Breast epithelium (tissue), 4 donors: ENCODE measurements at places on chromosomes 6 and 20.

DNA sequence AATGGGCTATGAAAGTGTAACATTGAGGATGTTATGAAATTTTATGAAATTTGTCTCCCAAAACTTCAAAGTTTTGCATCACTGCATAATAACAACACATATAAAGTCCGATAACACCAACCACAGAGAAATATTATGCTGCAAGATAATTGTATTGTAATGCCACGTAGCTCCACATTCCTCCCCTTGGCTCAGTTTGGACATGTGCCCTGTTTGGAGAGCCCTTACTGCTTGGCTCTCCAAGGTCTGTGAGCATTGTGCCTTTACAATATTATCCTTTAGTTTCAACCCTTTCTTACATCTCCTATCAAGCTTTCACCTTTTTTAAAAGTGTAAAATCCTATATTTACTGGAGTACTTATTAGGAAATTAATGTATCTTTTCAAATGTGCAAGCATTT lies 10.8 kb downstream of the HBS1L start:
- DNase-seq = no peak
- H3K27ac ChIP-seq = no peak overlapping the region
- no peaks in the 10 kb centered on the region for H3K27me3 ChIP-seq
- H3K36me3 ChIP-seq = no peaks in the 10 kb centered on the region

- no peaks in the 10 kb centered on the region for H3K36me3 ChIP-seq
- H3K4me3 ChIP-seq = no peak overlapping the region
- no peaks in the 10 kb centered on the region for H3K27me3 ChIP-seq
These were observed 106.8 kb downstream of the RNF144B start for GRCh38 chr6:18493925-18494324.

- no peaks in the 10 kb centered on the region for H3K27me3 ChIP-seq
- DNase-seq = no peak
- H3K36me3 ChIP-seq = no peaks in the 10 kb centered on the region
- no peak overlapping the region for H3K27ac ChIP-seq
- no peak overlapping the region for H3K4me3 ChIP-seq
- no peaks in the 10 kb centered on the region for H3K4me1 ChIP-seq
These were observed 52.8 kb downstream of the TOMM6 start for GRCh38 chr6:41840326-41840725.

DNA sequence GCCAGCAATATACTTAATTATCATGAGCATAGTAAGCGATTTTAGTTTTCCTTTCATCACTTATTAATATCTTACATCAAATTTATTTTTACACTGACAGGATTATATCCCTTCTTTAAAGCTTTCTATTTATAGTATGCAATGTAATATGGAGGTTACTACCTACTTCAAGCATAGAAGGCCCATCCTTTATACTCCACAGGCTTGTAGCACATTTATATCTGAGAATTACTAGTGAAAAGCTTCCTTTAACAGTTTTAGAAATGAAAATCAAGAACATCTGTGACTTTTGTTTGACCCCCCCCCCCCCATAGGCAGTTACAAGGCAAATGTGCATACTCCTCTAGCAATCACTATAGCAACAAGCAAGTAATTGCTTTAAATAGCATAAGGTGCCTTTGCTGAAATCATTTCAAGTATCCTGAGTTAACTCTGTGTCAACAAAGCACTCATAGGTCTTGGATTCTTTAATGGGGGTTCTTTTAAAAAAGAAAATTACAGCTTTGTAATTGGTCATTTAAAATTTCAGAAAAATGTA lies 917.7 kb downstream of the PHF3 start:
- no peaks in the 10 kb centered on the region for H3K4me1 ChIP-seq
- H3K36me3 ChIP-seq = peaks cover 4% of the 10 kb centered on the region
- DNase-seq = no peak
- H3K27ac ChIP-seq = no peak overlapping the region
- no peaks in the 10 kb centered on the region for H3K27me3 ChIP-seq
- no peak overlapping the region for H3K4me3 ChIP-seq

DNA sequence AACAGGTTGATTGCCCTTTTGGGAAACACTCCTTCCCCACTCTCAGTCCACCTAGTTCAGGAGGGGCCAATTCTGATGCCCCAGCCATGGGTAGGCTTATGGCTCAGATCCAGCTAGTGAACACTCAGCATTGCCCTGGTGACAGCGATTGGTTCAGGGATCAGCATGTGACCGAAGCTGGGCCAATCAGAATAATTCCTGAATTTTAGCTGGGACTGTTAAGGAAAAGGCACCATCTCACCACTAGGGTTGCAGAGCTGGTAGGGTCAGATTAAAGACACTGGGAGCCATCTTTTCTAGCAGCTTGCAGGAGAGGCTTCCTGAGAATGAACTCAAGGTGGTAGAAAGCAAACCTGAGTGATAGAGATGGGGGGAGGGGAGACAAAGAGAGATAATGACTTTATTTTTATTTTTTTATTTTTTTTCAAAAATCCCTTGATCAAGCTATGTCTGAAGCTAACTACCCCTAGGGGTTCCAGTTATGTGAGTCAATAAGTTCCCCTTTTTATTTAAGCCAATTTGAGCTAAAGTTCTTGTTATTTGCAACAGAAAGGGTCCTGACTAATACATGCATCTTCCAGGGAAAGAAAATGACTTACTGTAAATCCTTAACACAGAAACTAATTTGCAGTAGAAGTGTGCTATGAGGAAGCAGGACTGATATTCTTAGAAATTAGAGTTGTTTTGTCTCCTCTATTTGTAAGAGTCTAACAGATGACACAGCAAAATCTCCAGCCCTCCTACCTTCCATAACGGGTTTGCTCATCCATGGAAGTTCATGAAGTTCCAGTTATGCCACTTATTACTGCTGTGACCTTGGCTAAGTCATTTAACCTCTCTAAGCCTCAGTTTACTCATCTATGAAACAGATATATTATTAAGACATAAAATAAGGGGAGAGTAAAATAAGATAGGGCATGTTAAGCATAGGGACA lies 44.7 kb downstream of the EYA2 start:
- H3K36me3 ChIP-seq = no peaks in the 10 kb centered on the region
- no peaks in the 10 kb centered on the region for H3K4me1 ChIP-seq
- H3K27ac ChIP-seq = no peak overlapping the region
- H3K27me3 ChIP-seq = no peaks in the 10 kb centered on the region
- H3K4me3 ChIP-seq = no peak overlapping the region
